Stimulated activated CD4-positive, alpha-beta T cell treated with anti-CD3 and anti-CD28 coated beads, Interleukin-1b, Interleukin-23, amount 100 ng/mL, for 1 hour (primary cell): ENCODE measurements at places on chromosomes 3 and 15.

DNA sequence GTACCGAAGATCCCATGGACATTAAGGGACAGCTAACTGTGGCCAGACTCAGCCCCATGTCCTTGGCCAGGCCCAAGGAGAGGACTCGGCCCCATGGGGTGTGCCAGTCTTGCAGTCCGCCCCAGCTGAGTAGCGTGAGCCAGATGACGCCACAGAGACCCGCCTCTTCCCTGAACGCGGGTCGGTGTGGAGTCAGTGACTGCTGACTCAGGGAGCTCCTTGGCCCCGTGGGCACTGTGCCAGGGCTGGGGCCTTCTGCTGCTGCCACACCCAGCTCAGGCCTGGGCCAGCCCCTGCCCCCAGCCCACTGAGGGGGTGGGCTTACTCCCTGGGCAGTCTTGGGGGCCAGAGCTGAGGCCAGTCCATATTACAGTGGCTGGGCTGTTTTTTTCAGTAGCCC, 52.8 kb downstream of the PLXNA1 start:
- DNase-seq = no peak

GRCh38 chr15:82047453-82048400, 1.9 kb upstream of the MEX3B start:
- no peak for DNase-seq

DNA sequence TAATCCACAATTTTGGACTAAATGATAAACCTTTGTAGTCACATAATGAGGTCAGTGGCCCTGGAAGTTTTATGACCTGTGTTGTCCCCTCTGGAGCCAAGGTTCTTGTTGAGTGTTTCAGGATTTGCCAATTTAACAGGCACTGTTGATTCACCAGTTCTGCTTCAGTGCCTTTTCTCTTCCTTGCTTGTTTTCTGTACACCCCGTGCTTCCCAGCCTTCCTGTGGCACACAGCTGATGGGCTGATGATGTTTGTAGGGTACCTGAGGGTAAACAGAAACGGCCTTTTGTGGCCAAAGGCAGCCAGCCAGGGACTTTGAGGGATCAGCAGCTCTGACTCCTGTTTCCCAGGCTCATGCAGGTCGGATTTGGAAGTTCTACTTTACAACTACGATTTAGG, 13.3 kb downstream of the GYG1 start:
- DNase-seq = no peak

DNA sequence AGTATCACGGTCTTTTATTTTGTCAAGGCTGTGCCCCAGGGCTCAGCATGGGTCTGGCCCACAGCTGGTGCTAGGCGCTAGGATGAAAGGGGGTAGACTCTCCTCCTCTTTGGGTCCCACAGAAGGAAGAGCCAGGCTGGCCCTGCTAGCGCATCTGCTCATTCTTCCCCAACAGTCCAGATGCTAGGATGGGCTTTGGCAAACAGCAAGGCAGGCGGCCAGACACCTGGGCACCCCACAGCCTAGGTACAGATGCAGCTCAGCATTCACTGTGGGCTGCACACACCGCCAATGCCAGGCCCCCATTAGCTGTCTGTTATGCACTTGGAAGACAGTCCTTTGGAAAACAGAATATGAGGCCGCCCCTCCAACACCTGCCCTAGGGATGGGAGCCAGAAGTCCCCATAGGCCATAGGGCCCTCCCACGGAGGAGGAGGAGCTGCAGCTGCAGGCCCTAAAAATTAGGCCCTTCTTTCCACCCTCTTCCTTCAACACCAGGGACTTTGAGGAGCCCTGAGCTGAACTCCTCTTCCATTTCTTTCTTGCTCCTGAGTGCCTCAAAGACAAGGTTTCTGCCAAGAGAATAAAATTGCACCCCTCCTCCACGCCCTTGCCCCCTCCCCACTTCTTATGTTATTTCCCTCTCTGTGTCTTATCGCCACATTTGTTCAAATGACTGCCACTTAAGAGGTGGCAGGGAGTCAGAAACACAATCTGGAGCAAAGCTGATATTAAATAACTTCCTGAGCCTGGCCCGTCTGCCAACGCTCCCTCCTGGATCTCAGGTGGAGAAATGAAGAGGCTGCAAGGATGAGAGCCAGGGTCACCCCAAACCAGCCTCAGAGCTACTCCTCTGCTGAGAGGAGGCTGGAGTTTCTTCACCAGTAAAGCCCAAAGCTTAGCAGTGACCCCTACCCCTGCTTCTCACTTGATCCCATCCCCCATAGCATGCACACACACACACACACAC, 13.7 kb downstream of the NTRK3 start:
- no peak for DNase-seq

- DNase-seq = no peak
Observed at GRCh38 chr15:91522605-91523332, 330.7 kb upstream of the SLCO3A1 start.

DNA sequence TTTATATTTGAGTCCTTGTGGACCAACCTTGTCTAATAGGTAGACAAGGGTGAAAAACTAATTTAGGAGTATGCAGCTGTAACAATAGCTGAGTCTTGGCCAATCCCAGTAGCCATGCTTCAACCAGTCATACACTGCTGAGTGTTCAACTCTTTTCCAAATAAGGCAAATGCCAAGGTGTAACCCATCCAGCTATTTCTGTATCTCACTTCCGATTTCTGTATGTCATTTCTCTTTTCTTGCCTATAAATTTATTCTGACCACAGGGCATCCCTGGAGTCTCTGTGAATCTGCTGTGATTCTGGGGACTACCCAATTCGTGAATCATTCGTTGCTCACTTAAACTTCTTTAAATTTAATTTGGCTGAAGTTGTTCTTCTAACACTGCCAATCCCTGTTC, 93.2 kb downstream of the MAGI1 start:
- DNase-seq = no peak

DNA sequence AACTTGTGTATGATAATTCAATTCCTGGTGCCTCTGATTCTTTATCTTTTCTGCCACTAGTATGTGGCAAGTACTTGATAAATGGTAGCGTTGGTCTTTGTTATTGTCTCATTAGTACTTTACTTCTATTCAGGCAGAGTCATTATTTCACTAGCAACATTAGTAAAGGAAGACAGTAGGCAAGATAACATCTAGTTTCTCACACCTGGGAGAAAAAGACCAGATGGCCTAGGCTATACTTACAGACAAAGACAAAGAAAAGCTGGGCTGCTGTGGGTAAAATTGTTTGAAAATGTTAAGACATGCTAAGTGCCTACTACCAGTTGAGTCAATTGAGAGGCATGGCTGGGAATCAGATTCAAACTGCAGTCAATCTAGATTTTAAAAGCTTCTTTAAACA, 198.7 kb upstream of the CMC1 start:
- no peak for DNase-seq

- no peak for DNase-seq
Observed at GRCh38 chr15:73286311-73286710, 82.4 kb downstream of the HCN4 start.

- DNase-seq = no peak
Observed at GRCh38 chr3:7368597-7368996, 507.7 kb downstream of the GRM7 start.

DNA sequence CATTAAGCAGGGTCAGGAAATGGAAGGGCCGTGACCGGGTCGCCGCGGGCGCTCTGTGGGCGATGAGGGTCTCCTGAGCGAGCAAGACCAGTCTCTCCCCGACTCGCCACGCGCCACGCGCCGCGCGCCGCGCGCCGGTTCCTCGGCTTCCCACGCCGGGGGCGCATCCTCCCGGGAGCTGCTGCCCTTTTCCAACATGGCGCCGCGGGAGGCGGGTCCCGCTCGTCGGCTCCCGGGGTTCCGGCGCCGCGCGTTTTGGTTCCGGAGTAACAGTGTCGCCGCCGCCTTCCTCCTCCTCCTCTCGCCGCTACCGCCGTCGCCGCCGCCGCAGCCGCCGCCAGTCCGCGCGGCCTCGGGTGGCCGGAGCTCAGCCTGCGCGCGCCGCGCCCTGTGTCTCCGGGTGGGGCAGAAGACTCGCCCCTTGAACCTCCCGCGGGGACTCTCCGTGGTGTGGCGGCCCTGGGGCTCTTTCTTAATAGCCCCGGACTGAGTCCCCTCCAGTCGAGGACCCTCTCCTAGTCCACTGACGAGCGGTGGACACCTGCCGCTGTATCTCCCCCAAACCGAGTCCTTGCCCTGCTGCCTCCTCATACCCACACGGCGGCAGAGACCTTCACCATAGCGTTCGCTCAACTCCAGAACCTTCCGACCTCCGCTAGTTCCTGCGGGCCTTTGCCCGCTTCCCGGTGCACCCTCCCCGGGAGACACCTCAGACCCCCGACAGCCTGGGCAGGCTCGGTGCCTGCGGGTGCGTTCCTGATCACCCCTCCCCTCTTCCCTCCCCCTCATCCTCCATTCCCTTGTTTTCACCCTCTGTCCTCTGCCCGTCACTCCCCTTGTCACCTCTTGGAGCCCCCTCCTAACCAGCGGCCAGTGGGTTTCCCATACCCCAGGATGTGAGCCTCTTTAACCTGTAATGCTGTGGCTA, at the start of gene MAP2K5:
TSS of gene MAP2K5 (plus strand) at position 284 of the 928 bp plus-strand sequence. CDS start at position 917, 633 bp downstream.
- peak; percentile 49 for DNase-seq

- DNase-seq = no peak
Observed at GRCh38 chr3:87426918-87427317, 150.5 kb upstream of the POU1F1 start.

DNA sequence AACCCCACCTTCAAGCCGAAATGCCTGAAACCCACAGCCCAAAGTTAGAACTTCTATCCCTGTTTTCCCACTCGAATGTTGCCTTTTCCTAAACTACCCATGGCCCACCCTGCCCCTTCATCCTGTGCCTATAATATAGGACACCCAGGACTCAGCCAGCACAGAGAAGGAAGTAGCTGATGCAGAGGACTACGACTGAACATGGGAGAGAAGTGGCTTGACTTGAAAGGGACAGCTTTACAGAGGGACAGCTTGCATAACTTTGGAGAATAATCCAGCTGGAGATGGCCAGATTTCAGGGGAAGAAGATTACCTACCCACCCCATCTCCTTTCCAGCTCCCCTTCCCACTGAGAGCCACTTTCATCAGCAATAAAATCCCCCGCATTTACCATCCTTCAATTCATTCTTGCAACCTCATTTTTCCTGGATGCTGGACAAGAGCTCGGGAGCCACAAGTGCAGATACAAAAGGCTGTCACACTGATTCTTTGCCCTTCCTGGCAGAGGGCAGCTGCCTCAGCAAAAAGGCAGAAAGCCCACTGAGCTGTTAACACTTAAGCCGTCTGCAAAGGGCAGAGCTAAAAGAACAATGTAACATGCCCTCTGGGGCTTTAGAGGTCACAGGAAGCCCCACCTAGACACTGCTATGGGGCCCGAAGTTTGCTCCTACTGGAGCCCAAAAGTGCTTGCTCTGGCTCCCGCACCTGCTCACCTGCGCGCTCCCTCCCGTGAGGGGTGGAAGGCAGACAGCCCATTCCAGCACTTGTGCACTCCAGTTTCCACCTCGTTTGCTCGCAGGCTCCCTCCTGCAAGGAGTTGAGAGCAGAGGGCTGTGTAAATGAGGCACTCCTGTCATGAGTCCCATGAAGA, 224.0 kb downstream of the TBC1D5 start:
- DNase-seq = no peak

- no peak for DNase-seq
Observed at GRCh38 chr3:135056084-135056730, 261.1 kb downstream of the EPHB1 start.

DNA sequence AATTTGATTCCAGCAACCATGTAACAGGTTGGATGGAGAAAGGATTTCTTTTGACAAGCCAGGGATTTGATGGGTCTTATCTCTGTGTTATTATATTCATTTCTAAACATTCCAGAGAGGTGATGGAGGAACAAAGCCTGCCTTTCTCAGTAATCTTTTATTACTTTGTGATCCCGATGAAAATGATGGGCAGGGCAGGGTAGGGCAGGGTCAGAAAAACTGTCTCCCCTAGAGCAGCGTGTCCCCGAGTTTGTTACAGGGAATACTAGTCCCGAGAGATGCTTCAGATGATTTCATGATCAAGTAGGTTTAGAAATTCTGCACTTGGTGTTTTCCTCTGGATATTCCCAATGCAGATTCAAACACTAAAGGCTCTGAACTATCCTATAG, 111.8 kb upstream of the RGMA start:
- no peak for DNase-seq
